ENCODE measurements at places on chromosomes 1 and 21.

GRCh38 chr1:3460672-3461131 lies 6.2 kb downstream of the ARHGEF16 start:
- DNase-seq = no peak

GRCh38 chr1:22137004-22137720 lies 5.7 kb downstream of the WNT4 start:
- no peak for DNase-seq

- no peak for DNase-seq
Observed at GRCh38 chr1:22978299-22978698, 5.6 kb upstream of the LACTBL1 start.

GRCh38 chr1:113416496-113416895 lies 26.2 kb downstream of the MAGI3 start:
- DNase-seq = no peak

- DNase-seq = no peak
Observed at GRCh38 chr1:183096894-183097293, 73.7 kb downstream of the LAMC1 start.

- no peak for DNase-seq
Observed at GRCh38 chr1:201481004-201481380, 12.0 kb upstream of the PHLDA3 start.
